ENCODE measurements at places on chromosomes 16 and 17.

DNA sequence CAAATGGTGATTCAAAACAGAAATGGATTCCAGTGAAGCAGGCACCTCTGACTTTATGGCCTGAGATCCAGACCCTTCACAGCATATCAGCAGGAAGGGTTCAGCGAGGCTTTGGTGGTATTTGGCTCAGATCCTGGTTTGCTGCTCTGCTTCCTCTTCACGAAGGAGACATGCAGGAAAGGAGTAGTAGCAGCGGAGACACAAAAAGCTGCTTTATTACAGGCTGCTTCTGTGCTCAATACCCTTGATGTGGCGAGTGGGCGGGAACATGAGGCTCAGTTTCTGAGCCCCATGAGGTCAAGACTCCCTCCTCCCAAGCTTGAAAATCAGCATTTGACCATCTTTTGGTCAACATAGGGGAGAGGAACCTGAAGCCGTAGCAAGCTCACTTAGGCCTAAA, 213.3 kb upstream of the AXIN2 start:
- DNase-seq: peak; percentile 34

GRCh38 chr17:30229012-30229411, 6.5 kb downstream of the SLC6A4 start:
- DNase-seq: peak; percentile 11

GRCh38 chr17:38322156-38322779, 21.5 kb downstream of the GPR179 start:
- DNase-seq: peak; percentile 51

GRCh38 chr17:48612854-48613691, 2.0 kb downstream of the HOXB8 start:
- DNase-seq: peak; percentile 40

- DNase-seq: no peak
Observed at GRCh38 chr17:1640329-1641064, 5.0 kb downstream of the SCARF1 start.

DNA sequence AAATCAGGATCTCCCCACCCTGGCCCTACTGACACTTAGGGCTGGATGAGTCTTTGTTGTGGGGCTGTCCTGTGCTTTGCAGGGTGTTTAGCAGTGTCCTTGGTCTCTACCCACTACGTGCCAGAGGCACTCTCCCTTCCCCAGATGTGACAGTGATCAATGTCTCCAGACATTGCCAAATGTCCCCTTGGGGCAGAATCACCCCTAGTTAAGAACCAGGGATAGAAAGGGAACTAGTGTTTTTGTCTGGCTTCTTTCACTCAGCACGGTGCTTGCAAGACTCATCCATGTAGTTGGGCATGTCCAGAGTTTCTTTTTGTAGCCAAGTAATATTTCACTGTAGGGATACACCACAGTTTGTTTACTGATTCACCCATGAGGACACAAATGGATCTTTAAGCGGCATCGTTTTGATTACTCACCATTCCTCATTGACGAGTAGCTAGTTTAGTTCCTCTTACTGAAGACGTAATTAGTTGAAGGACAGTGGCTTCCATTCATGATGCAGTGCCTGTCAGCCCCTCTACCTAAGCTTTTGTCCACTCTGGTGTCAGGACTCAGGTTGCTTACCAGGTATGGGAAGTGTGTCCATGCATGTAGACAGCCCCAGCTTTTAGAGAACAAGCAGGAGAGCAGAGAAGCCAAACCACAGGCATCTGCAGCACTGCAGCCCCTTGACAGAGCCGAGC, 26.0 kb upstream of the ITGB4 start:
- peak; percentile 28 for DNase-seq

Data from fibroblast of skin of scalp (primary cell).